A673 (cell line): ENCODE measurements at places on chromosomes 16 and 17.

GRCh38 chr16:47991491-47991890 is 164.3 kb downstream of the ABCC12 start:
- no peak for DNase-seq

DNA sequence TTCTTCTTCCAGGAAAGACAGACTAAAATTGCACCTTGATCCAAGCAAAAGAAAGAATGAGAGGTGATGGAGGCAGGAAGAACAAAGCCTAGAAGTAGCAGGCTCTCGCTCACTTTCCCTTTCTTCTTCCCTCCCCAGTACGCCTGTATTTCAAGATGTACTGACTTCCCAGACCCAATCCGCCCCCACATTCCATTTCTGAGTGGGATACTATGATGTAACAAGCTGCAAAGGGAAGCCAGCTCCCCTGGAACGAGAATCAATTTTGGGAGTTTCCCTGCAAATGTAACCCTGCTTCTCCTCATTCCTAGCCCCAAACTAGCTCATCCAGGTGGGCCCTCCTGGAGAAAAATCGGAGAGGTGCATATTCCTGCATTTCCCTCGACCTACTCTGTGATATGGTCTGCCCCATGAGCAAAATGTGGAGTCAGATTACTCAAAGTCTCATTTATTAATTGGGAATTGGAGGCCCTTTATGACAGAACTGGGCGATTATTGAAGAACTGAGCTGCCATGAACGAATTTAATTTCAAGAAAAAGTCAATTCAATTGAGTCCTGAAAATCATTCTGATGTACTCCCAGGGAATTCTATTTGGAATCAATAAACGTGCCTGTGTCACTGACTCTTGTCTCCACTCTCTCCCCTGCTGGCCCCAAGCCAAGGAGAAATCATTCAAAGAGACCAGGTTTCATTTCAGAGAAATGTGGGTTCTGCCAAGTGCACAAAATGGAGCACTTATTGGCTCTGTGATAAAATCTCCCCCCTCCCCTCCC is 398.9 kb downstream of the SHISA9 start:
- DNase-seq, result no peak

GRCh38 chr17:61641715-61642114 is 50.7 kb upstream of the NACA2 start:
- no peak for DNase-seq

- no peak for DNase-seq
These were observed 80.3 kb upstream of the PSMD7 start for GRCh38 chr16:74216319-74216718.

DNA sequence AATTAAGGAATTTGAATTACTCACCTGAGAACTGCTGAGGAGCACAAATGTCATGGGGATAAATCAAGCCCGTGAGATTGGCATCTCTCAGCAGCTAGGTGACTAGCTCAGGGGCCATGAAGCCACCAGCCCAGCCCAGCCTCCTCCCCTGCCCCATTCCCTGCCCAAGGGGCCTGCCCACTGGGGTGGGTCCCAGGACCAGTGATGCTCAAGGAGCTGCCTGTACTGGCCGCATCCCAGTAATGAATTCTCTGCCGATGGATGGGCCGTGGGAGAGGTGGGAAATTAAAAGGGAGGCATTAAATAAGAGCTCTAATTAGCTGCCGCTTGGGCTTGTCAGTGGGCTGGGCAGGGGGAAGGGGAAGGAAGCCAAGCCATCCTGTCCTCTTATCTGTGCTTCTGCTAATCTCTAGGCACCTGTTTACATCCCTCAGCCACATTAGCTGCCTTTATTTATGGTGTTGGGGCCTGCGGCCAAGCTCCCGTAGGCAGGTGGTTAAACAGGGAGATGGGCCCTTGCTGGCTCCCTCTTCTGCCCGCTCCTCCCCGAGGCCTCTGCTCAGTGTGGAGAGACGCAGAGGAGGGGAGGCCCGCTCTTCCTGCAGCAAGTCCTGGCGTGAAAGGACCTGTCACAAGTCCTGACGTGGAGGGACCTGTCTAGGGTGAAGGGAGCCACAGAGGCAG is 48.8 kb downstream of the PIPOX start:
- no peak for DNase-seq

DNA sequence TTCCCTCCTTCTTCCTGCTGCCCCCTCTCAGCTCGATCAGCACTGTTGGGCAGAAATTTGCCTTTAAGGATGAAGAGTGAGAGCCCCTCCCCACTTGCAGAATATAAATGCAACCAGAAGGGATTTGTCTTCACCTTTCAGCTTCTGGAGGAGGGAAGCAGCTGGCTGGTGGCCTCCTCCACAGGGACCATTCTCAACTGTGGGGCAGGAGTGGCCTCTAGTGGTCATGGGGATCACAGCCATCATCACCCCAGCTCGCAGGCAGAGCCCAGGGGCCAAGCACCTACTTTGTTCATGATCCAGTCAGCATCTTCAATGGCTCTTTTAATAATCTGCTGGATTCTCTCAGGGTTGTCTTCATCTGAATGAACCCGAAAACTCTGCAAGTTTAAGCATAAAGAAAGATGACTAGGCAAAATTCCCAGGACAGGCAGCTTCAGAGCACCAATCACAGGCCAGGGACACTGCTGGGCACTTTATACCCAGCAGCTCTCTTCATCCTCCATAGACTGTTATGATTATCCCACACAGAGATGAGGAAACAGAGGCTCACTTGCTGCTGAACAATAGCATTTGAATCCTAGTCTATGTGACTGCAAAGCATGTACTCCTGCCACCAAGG is 13.1 kb downstream of the LYRM9 start:
- DNase-seq, result peak; percentile 71

DNA sequence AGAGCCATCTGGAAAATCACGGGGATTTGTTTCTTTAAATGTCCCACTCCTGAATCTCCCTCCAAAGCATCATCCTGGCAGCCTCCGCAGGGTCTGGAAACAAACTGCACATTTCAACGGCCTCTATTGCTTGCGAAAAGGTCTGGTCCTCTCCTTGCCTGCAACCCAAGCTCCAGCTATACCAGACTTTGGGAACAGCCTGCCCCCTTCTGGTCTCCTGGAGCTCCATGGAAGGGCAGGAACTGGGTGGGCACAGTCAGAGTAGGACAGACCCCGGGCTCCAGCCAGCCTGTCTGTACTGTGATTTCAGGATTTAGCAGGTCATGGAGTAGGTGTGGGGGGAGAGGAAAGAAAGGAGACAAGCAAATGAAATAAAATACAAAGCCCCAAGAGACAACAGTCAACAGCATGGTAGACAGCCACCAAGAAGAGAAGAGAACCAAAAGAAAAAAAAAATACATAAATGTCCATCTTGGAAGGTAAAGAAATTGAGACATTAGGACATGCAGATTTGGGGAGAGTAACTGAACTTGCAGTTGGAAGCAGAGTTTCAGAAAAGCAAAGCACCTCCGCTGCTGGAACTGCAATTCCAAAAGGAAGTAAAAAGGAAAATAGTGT is 2.7 kb downstream of the XYLT1 start:
- DNase-seq, result peak; percentile 34

DNA sequence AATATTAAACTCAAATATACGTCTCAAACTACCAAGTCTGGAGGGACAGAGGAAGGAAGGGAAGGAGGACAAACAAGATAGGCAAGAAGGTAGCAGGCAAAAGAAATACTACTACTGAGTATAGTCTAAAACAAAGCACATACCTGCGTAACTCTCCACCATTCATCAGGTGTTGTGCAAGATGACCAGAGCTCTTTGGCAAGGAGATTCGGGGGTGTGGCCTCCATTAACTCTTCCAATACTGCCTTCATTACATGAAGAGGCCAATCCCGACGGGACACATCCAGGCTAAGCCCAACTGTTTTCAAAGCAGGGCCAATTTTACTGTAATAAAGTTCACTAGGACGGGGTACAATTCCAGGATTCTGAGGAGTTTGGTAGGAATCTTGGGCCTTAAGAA is 38.2 kb upstream of the ARL6IP1 start:
- no peak for DNase-seq

- DNase-seq, result no peak
These were observed 76.0 kb downstream of the N4BP1 start for GRCh38 chr16:48533931-48534330.

GRCh38 chr16:76035689-76036088 is 241.5 kb upstream of the CNTNAP4 start:
- DNase-seq, result no peak

DNA sequence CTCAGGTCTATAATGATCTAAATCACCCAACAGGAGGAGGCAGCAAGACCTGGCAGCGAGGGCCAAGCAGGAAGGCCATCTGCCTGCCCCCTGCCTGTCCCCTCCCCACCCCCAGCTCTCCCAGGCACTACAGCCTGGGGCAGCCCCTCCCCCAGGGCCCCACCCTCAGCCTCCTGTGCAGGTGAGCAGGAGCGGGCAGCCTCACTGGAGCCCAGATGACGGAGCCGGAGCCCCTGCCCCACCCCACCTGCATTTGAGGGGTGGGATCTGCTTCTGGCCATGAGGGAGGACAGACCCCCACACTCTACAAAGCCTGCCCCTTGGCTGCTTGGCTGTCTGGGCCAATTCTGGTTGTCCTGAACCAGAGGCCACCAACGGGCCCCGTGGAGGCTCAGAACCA is 12.4 kb upstream of the BAHCC1 start:
- DNase-seq, result no peak

GRCh38 chr17:17603895-17604225 is 12.4 kb upstream of the PEMT start:
- no peak for DNase-seq

DNA sequence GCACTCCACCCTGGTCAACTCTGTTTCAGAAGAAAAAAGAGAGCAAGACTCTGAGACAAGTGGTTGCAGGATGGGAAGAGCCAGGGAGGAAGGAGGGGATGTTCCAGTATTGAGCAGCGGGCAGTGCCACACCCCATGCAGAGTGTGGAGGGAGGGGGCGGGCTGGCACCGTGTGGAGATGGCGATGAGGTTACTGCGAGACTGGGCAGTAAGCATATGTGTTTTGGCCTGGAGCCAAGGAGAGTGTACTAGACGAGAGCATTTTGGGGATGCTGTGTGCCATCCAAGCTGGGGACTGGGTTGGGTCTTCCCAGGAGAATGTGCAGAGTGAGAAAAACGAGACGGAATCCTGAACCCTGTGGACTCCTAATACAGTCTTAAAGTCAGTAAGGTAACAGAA is 3.4 kb downstream of the TBC1D24 start:
- DNase-seq, result no peak
